Cortex of kidney (tissue), 1 donor: ENCODE measurements at places on chromosomes 4 and X.

GRCh38 chr4:100428051-100428450, 89.8 kb downstream of the EMCN start:
- no peak for DNase-seq

DNA sequence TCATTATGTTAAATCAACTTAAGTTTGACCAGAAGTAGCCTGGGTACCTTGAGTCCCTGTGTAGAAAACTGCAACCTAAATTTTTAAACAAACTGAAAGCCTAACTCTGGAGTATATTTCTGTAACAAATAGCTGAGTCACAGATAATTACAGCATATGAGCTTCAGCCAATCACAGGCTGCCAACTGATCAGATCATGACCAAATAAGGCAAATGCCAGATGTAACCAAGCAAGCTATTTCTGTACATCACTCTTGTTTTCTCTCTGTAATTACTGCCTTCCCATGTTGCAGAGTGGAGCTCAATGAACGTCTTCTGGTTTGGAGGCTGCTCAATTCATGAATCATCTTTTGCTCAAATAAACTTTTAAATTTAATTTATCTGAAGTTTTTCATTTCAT, 980.9 kb upstream of the DIAPH2 start:
- DNase-seq: no peak

GRCh38 chr4:119647558-119647957, 19.0 kb upstream of the PDE5A start:
- no peak for DNase-seq

- no peak for DNase-seq
Observed at GRCh38 chr4:165799384-165799815, 73.6 kb upstream of the TLL1 start.

DNA sequence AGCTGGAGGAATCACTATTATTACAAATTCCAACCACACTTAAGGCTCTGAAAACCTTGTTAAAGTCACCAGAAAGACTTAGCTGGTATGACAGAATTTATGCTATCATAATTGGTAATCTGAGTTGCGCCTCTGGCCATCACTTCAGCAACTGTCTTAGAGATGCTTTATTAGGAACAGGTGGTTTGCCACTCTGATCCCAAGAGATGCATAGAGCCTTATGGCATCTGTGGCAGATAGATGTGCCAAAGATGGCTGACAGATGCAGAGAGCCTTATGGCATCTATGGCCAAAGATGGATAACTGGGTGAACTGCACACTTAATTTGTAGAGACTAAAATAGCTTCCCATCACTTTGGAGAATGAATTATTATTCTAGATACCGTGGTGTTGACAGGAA, 32.3 kb upstream of the PLAC8 start:
- no peak for DNase-seq

- DNase-seq: no peak
Observed at GRCh38 chrX:69088171-69088938, 76.9 kb downstream of the PJA1 start.

- DNase-seq: no peak
Observed at GRCh38 chrX:291411-291901, 10.3 kb downstream of the PLCXD1 start.

- DNase-seq: no peak
Observed at GRCh38 chrX:152932144-152932543, 34.3 kb downstream of the ZNF185 start.
